CD8-positive, alpha-beta memory T cell (primary cell): ENCODE measurements at places on chromosomes 3 and 15.

DNA sequence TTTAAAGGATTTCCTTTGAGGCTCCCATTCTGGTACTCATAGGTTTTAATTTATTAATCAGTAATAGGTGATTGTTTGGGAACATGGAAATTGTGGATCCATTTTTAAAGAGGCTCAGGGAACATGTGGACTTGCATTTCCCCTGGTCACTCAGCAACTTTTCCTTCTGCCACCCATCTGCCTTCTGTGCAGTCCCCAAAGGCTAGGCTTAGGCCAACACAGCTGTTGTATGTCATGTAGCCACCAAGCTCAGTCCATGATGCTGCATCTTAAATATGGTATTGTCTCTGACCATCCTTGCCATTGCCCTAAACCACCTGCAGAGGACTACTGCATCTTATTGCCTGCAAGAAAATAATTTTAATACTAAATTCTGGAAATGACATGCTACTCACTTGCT is 416.7 kb upstream of the SEMA6D start:
- DNase-seq, result no peak

DNA sequence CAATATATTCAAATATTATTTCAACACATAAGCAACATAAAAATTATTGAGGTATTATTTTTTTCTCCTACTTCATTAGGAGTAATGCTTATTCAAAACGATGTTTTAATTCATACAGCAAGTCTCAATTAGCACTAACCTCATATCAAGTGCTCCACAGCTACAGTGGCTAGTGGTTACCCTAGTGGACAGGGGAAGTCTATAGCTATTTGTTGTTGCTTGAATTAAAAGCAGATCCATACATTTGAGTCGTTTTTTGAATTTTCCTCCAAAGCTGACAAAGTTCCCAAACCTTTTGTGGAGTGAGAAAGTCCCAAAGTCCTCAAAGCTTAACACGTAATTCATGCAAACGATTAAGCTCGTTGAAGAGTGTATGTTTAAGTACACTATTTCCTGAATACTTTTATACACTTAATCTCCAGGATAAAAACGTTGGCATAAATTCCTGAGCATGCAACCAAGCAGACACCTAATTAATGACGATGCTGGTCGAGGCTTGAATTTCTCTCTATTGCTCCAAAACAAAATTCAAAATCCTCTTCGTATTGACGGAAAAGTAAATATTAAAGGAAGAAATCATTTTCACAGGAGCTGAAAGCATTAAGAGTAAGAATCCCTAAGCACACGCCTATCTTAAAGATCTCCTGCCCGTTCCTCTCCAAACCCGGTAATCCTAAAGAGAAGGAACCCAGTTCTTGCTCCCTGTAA is 985 bp downstream of the VPS13C start:
- no peak for DNase-seq

- no peak for DNase-seq
These were observed 61.8 kb downstream of the SLC9A9 start for GRCh38 chr3:143786219-143787191.

GRCh38 chr3:120350401-120350941 is 1.3 kb upstream of the LRRC58 start:
- DNase-seq, result no peak

DNA sequence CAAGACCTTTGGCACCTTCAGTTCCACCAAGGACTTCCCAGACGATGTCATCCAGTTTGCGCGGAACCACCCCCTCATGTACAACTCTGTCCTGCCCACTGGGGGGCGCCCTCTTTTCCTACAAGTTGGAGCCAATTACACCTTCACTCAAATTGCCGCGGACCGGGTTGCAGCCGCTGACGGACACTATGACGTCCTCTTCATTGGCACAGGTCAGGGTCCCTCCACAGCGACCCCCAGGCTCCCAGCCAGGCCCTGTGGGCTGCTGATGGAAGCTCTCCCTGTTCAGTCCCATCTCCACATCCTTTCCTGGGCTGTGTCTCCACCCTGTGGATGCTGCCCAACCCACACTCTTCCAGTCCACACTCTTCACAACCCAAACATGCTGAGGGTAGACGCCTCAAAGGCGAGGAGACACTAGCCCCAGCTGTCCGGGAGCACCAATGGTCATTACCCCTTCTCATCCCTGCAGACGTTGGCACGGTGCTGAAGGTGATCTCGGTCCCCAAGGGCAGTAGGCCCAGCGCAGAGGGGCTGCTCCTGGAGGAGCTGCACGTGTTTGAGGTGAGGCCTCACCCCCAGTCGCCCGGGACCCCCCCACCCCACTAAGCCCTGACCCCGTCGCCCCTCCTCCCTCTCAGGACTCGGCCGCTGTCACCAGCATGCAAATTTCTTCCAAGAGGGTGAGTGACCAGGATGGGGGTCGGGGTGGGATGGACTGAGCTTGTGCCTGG is 4.3 kb upstream of the LSMEM2 start:
- DNase-seq, result peak; percentile 81

DNA sequence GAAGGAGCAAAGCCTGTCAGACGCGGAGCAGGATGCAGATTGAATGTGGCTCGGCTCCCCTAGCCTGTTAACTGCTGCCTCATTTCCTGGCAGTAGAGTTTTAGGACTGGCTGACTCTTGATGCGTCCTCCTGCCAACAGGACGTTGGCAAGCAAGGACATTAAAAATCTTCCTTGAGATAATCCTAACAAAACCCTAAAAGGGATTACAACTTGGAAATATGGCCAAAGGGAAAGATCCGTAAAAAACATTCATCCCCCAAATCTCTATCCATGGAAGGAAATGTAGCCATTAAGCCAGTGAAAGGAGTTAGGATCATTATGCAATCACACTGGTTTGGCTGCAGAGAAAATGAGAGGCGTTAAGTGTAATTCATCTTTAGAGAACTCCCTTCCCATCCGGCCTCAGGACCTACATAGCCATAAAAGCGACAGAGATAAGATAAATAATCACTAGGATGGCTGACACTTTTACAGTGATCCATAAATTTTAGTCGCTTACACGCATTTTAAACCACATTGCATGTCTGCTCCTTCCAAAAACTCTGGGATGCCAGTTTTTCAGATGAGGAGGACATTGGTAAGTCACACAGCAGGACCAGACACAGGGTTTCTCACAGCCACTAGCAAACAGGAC is 44.5 kb upstream of the C3orf80 start:
- no peak for DNase-seq

DNA sequence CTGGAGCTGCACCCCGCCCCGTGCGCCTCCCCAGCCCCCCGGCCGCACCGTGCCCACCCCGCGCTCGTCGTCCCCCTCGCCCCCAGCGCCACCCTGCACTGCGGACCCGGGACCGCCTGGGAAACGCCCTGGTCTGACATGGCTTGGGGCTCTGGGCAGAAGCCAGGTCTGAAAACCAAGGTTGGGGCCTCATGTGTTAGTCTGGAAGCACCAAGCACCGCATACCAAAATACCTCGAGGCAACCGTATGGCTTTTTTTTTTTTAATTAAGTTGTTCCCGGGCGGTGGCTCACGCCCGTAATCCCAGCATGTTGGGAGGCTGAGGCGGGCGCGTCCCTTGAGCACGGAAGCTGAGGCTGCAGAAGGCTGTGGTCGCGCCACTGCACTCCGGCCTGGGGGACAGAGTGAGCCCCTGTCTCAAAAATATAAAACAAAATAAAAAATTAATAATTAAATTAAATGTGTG is 91.5 kb upstream of the CHD2 start:
- no peak for DNase-seq

DNA sequence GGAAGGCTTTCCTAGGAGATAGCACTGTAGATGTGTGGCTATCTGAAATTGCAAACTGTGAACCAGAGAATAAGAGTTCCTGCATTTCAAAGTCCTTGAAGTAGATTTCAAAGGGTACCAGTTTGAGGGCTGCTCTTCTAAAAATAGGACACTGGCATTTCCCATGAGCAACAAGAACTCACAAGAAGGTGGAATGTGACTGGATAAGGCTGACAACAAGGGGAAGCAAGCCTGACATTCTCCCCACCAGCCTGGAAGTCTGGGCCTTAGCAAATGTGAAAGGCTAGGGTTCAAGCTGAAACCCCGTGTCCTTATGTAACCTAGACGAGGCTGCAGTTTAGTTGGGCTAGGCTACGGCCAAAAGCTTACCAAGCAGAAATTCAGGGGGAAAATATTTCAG is 18.7 kb upstream of the TJP1 start:
- DNase-seq, result no peak

- DNase-seq, result no peak
These were observed 749.8 kb downstream of the NAALADL2 start for GRCh38 chr3:175608911-175609310.

DNA sequence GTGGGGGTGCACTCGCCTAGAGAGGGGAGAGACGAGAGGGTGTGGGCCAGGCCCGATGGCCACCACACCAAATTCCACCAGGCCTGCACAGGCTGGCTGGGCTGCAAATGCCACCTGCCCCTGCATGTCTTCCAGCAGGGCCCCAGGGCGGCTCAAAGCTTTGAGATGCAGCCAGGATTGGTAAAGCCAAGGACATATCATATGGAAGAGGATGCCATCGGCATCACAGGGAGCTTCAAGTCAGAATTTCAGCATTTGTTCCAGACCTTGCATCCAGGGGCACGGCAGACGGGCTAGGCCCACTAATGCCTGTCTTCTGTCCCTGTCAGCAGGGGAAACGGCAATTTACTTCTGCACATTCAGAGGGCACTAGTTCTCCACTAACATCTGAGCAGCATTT is 97.8 kb downstream of the NUP210 start:
- DNase-seq, result no peak

GRCh38 chr3:86880066-86880465 is 110.9 kb downstream of the VGLL3 start:
- no peak for DNase-seq

GRCh38 chr15:92947071-92947730 is 47.1 kb downstream of the CHD2 start:
- no peak for DNase-seq

DNA sequence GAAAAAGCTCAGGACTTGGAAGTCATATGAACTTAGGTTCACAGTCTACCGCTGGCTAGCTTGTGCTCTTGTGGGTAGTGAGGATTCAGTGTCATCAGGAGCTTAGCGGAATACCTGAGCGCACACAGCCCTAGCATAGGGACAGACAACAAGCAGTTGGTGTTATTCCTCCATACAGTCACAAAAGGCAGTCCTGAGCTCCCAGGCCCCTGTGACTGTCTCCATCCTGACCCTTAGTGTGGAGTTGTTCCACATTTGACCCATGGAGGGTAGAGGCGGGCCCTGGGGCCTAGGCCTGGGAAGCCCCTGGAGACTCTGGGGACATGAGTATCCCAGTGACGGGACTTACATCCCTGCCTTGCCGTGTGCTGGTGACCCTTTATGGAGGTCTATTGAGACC is 131.5 kb upstream of the PLXNA1 start:
- DNase-seq, result no peak

- no peak for DNase-seq
These were observed 110.8 kb downstream of the NR2E3 start for GRCh38 chr15:71921191-71921590.

DNA sequence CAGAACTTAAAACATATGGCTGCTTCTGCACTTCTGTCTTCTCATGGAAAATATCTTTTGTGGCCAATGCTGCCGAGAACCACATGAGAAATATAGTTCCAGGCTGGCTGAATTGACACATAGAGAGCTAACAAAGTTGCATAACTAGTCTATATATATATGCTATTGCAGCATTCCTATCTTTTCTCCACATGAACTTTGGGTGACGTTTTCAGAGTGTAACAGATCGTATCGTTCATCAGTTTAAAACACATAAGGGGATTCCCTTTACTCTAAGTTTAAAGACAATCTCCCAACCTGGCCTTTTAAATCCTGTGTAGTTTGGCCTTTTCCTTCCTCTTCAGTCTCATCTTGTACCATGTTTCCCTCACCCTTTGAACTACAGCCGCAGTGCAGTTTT is 394.2 kb upstream of the CBLB start:
- DNase-seq, result no peak

DNA sequence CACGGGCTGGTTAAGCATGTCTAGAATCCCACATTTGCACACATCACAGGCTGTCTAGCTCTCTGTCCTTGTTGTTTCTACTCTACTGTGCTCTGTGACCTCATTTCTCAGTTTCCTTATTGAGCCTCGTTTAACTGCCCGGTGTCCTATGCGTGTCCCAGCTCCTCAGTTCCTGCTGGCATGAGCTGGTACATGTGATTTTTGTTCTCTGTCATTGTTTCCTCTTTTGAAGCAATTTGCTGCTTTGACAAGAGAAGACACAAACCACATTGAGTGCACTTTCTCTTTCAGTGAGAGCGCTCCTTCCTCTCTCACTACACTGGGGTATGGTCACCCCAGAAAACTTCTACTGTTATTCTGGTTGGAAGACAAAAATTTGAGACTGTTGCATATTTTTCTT is 563.5 kb downstream of the PDCD6IP start:
- DNase-seq, result no peak

- no peak for DNase-seq
These were observed 223.4 kb downstream of the ATP8B4 start for GRCh38 chr15:49895347-49896223.

DNA sequence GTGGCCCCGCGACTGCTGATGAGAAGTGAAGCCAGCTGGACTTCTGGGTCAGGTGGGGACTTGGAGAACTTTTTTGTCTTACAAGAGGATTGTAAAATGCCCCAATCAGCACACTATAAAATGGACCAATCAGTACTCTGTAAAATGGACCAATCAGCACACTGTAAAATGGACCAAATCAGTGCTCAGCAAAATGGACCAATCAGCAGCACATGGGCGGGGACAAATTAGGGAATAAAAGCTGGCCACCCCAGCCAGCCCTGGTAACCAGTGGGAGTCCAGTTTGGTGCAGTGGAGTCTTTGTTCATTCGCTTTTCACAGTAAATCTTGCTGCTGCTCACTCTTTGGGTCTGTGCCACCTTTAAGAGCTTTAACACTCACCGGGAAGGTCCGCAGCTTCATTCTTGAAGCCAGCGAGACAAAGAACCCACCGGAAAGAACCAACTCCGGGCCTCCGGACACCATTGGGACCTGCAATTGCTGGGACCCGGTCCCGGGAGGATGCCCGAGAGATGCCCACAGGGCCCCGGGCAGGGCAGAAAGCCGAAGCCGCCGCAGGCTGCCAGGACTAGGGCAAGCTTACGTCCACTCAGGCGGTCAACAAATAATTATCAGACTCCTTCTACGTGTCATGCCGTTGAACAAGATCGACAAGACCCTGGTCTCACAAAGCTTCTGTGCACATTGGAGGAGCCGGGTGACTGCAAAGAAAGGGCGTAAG is 8.3 kb upstream of the NR2E3 start:
- DNase-seq, result no peak

- DNase-seq, result no peak
These were observed 251.7 kb downstream of the WNT5A start for GRCh38 chr3:55235416-55235815.

DNA sequence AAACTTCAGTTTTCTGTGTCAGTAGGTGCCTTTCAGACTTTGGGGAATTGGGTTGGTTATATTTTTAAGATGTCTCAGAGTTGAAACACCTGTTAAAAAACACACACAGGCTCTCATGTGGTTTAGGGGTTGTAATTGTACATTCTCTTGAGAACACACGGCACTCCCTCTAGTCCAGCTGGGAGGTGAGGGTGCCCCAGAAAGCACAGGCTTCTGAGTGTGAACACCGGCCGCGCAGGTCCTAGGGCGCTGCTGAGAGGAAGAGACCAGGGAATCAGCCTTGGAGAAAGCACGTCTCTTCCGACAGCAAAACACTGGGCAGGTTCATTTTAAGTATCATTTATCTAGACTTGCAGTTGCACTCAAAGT is 68.0 kb upstream of the RPL35A start:
- DNase-seq, result no peak
